Stimulated activated CD4-positive, alpha-beta T cell treated with anti-CD3 and anti-CD28 coated beads, Interleukin-15, amount 100 ng/mL, for 1 hour (primary cell): ENCODE measurements at places on chromosomes 5 and 9.

DNA sequence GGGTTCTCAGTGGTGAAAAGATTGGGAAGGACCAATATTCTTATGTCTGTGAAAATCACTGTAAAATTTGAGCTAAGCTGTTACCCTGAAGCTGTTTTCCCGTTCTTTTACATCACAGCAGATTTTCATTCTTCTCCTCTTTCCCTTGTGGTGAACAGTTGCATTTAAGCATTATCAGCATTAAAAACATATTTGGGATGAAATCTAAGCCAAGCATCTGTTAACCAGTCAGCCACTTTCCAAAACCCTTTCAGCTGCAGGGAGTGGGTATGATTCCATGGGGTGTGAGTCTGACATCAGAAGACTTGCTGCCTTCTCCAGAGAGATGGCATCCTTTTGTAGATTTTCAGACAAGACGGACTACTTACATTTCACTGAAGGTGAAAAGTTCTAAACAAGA is 97.2 kb downstream of the TRIO start:
- DNase-seq, result no peak

- no peak for DNase-seq
Measured at GRCh38 chr5:72160329-72160728, 53.1 kb downstream of the MAP1B start.

GRCh38 chr5:101687349-101687985 is 608.6 kb downstream of the SLCO4C1 start:
- DNase-seq, result no peak

DNA sequence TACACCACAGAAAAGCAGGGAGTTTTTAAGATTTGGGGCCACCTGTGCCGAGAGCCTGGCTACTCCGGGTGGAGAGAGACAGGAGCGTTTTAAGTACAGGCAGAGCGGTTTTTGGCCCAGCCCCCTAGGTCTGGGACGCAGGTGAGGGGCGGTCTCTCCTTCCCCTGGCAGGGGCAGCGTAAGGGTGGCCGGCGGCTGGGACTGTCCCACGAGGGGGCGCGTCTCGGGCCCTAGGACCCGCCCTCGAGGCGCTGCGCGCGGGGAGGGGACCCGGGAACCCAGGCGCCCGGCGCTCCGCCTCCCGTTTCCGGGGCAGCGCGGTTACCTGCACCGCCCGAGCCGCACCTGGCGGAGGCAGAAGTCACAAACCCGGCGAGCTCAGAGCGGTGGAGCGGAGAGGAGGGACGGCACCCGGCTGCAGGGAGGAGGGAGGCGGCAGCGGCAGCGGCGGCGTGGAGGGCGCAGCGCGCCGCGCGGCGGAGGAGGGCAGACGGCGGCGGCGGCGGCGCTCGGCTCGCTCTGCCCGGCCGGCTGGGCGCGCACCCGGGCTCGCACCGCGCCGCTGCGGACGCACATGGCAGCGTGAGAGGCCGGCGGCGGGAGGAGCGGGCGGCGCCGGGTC is at the start of gene WWC1:
Gene WWC1 (plus strand): TSS at position 304 of the 622 bp plus-strand sequence. CDS start 508 bp downstream, outside the sequence.
- DNase-seq, result peak; percentile 15

DNA sequence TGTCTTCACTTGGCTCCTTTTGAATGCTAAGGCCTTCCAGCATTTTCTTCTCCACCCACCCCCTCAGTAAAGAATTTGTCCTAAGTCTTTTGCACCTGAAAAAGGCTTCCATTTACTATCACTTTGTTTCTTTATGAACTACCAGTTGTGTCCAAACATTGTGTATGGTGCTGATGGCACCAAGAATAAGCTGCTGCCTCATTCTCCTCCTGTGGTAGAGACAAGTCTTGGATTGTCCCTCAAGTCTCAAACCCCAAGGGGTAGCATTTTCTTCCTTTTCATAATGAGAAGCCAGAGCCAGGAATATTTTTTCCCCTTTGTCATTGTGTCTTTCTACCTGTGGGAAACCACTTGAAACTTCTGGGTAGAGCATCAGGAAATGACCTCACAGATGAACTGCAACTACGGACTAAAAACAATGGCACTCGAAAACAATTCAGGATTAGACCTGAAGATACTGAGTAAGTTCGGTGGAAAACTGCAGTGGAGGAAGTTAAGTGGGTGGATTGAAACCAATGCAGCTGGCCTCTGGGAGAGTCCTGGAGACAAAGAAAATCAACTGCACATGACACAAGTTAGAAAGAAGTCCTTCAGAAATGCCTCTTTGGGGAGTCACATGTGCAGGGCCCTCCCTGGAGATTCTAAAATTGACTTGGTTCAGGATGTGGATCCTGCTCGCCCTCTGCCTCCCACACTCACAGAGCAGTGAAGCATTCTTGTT is 80.5 kb downstream of the SH3RF2 start:
- no peak for DNase-seq

DNA sequence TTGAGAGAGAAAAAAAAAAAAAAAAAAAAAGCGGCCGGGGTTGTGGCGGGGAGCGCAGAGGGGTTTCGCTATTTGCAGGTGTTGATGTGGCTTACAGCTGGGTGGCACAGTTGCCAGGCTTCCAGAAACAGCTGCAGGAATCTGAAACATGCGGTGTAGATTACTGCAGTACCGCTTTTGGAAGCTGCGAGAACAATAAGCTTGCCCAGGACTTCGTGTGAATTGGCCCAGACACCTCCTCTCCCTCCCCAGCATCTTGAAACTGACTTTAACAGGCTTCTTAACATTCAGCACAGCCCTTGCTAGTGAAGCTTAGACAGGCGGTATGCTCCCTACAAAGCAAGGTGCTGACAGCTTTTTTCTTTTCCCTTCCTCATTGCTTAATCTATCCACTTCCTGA is 104.0 kb downstream of the ATP10B start:
- DNase-seq, result no peak

- no peak for DNase-seq
Measured at GRCh38 chr5:54519509-54519876, 1.9 kb downstream of the SNX18 start.

DNA sequence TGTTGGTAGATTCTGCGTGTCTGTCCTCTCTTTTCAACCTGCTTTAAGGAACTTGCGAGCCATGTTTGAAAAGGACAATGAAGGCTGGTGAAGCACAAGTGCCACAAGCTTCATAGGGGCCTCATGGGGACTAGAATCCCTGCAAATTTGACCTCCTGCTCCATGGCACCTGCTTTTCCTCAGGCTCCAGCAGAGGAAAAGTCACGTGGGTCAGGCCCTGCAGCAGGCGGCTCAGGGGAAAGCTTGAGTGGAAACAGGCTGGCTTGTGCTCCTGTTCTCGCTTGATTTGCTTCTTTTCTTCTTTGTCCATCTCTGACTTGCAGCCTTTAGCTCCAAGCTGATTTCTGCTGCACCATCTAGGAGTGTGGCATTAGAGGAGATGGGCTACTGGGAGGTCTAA is 187.6 kb upstream of the MAST4 start:
- no peak for DNase-seq

DNA sequence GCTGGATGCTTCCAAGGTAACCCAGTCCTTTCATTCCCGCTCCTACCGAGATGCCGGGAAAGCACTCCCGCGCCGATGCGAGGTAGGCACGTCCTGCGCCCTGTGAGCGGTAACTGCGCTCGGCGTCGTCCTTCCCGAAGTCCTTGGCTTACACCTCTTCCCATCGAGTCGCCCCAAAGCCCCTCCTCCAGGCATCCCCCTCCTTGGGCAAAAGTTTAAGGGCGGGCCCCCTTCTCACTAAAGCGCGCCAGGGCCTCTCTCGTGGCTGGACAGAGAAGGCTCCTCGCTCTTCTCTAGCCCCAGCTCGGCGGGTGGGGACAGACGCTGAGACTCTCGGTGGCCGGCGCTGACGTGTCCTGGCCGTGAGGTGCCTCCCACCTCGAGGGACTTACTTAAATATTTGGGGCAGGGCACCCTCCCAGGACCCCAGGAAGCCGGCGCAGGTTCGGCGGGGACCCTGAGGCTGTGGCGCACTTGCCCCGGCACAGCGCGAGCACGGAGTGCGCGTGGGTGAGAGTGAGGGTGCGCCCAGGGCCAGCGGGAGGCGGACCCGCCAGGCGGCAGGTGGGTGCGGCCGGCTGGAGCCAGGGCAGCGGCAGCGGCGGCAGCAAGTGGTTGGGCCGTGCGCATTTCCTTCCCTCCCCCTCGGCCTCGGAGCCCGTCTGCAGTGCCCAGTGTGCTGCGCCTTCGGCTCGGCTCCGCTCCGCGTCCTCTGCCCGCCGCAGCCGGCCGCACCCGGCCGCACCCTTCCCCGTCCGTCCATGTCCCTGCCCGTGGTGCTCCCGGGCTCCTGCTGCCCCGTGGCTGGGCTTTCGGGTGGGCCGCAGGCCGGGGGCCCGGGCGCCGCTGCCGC is at the start of gene ENTREP1:
Gene ENTREP1 (plus strand): TSS at position 667 of the 853 bp plus-strand sequence. CDS start 95 bp downstream, at position 762.
- DNase-seq, result no peak

DNA sequence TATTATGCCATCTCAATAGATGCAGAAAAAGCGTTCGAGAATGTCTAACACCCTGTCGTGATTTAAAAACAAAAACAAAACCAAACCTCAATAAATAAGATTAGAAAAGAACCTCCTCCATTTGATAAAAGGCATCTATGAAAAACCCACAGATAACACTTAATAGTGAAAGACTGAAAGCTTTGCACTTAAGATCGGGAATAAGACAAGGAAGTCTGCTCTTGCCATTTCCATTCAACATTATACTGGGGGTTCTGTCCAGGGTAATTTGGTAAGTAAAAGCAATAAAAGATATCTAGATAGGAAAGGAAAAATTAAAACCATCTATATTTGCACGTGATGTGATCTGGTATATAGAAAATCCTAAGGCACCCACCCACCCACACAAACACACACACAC is 7.3 kb upstream of the EXOSC3 start:
- no peak for DNase-seq

- DNase-seq, result no peak
Measured at GRCh38 chr5:10695055-10695649, 65.9 kb downstream of the DAP start.

DNA sequence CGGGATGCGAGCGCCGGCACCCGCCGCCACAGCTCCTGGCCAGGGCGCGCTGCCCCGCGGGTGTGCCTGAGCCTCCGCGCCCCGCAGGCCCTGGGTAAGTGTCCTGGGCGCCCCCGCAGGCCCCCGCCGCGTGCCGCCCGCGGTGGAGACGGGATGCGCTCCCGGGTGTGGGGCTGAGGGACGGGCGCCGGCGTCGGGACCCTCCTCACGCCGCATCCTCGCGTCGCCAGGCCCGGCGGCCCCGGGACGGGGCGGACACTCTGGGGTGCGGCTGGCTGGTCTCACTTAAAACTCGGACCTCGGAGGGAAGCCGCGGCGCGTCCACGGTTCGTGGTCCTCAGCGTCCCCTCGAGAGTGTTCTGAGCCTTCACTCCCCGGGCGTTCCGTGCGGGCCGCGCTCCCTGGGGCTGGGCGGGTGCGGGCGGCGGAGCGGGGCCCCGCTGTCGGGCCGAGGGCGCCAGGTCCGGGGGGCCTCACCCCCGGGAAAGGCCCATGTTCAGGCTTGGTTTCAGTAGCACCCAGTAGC is 275 bp downstream of the AHRR start:
- DNase-seq, result no peak

- DNase-seq, result no peak
Measured at GRCh38 chr9:35861161-35861897, 8.9 kb downstream of the OR13J1 start.

DNA sequence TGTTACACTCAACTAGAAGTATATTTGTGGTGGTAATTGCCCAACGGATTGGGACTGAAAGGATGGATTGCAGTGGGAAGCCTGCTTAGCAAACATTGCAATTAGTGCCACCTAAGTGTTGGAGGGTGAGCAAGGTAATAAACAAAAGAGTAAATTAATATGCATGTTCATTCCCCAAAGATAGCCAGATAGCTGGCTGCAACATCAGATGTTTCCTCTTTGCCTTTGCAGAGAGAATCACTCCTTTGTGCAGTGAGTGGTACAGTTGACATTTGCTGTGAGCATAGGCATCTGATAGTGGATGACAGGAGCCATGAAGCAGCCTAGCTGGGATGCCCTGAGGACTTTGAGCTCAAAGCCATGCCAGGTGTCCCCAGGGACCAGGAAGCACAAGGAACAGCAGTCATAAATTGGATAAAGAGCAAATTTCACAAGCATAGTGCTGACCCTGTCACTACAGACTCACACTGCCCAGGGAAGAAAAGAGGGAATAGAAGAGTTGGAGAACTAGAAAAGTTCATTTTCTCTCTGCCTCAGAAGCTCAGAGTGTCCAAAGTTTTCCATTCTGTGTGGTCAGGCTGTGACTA is 336.1 kb upstream of the SLC30A5 start:
- no peak for DNase-seq

DNA sequence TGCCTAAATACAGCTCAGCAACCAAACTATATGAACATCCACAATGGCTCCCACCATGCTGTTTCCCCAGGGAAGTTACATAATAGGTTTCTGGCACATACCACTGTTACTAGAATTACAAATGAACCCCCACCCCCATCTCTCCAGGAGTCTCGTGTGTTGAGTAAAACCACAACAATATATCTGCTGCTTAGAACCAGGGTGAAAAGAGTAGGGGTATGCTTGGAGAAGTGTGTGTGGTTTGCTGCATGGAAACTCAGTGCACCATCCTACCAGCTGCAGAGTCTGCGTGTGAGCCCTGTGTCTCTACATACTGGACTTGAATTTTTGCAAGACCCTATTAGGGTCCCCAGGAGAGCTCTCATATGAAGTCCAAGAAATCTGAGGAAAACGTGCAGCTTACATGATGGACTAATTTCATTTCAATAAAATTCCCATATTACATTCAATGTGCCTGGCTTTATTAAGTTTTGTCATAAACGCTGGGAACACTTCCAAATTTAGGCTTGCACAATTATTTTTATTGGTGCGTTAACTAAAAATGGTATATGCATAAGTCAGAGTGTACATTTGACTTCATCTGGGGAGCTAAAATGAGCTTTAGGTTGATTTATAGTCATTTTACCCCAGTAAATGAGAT is 104.5 kb upstream of the NFIB start:
- DNase-seq, result no peak

GRCh38 chr9:14437354-14438231 is 123.7 kb upstream of the NFIB start:
- no peak for DNase-seq

DNA sequence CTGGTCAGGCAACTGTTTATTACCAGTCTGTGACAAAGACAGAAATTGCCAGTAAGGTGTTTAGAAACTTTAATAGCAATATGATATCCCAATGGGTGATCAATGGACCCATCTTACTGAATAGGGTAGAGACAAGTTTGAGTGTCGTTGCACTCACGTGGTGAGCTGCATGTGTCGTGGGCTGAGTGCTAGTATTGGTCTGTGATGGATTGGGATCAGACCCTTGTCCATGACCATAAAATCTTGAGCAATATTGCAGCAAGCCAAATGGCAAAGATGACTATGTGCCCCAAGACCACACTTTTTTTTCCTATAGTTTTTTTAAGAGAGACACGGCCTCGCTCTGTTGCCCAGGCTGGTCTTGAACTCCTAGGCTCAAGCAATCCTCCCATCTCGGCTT is 114.5 kb downstream of the PALM2AKAP2 start:
- DNase-seq, result no peak

- no peak for DNase-seq
Measured at GRCh38 chr5:97627272-97627671, 444.2 kb upstream of the RIOK2 start.

DNA sequence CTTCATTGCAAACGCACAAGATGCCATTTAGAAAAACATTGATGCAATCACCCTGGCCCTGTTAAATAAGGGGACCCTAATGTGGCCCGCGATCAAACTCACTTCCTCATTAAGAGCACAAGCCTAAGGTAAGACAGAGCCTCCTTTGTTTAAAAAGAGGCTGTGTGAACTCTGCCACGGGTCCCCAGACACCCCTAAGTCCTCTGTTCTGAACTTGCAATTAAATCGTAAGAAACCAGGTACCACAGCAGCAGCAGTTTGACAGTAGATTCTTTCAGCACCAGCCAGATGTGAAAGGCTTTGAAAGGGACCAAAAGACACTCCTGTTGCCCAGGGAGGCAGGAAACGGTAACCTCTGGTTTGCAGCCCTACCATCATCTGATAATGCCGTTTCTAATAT is 346.3 kb downstream of the TMEM167A start:
- DNase-seq, result no peak
